ENCODE measurements at places on chromosomes 11 and 22.
A peak's percentile ranks its signal among the peaks of the same experiment; 100 is the strongest.

GRCh38 chr11:18493310-18493709, 33.4 kb downstream of the TSG101 start:
- DNase-seq: no peak

DNA sequence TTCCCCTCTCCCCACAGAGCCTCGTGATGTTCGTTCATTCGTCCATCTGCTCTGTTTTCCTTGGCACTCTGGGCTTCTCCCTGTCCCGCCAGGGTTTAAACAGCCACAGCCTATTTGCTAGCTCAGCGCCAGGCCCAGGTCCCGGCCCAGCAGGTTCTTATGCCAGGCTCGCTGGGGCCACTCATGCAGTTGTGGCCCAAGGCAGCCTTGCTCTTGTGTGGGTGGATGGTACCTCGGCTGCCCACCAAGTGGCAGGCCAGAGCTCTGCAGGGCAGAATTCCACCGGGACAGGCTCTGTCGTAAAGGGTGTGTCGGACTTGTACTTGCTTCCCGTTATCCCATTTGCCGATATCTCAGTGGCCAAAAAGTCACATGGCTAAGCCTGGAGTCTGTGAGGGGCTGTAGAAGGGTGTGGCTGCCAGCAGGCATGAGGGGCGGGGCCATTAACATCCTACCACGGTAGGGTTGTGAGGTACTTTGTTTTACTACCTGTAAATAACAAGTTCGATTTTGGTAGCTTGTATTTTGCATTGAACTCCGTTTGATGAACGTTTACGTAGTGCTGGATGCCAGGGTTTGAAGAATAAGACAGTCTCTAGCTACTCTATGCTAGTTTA, 7.9 kb downstream of the FAM118A start:
- no peak for DNase-seq

DNA sequence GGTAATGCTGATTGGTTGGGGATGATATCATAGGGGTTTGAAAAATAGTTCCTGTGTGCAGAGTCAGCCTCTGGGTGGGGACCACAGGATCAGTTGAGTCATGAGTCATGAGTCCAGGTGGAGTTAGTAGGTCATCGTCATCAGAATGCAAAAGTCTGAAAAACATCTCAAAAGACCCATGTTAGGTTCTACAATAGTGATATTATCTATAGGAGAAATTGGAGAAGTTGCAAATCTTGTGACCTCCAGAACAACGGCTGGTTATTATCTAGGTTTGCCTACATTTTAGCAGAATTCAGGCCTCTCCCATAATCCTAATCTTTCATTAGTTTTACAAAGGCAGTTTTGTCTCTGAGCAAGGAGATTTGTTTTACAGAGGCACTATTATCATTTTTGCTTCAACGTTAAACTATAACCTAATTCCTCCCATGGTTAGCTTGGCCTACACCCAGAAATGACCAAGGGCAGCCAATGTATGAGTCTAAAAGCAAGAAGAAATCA, 38.9 kb downstream of the MS4A2 start:
- no peak for DNase-seq

GRCh38 chr22:30607939-30608338, 965 bp downstream of the TCN2 start:
- no peak for DNase-seq

DNA sequence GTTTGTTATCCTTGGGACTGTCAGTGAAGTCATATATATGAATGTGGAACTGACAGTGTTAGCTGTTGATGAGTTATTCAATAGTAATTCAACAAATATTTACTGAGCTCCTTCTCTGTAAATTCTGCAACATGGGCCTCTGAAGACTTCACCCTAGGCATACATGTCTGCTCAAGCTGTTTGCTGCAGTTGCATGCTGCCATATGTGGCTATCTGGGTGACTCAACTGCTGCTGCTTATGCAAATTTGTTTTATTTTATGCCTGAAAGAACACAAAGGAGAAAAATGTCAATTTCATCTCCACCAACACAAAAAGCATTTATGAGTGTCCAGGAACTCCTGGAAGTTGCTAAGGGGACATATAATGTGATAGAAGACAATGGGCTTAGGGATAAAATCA, 417.6 kb downstream of the AASDHPPT start:
- no peak for DNase-seq

- no peak for DNase-seq
Measured at GRCh38 chr11:117513666-117514065, 186.0 kb downstream of the CEP164 start.

DNA sequence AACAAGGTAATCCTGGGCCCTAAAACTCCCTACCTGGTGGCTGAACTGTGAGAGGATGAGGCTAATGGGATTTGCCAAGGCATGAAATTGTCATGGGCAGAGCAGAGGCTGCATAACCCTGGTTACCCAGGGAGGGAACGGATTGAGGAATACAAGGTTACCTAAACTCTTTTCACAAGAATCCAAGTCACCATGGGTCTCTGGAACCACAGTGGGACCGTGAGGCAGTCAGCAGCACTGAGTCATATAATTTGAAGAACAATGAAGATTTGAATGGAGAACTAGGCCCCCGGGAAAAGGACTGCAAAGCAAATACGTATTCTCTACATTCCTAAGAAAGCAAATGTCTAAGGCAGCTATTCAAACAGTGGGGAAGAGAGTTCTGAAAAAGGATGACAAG, 19.8 kb downstream of the CAT start:
- no peak for DNase-seq

- no peak for DNase-seq
Measured at GRCh38 chr11:67642173-67643120, 2.9 kb upstream of the TBX10 start.

DNA sequence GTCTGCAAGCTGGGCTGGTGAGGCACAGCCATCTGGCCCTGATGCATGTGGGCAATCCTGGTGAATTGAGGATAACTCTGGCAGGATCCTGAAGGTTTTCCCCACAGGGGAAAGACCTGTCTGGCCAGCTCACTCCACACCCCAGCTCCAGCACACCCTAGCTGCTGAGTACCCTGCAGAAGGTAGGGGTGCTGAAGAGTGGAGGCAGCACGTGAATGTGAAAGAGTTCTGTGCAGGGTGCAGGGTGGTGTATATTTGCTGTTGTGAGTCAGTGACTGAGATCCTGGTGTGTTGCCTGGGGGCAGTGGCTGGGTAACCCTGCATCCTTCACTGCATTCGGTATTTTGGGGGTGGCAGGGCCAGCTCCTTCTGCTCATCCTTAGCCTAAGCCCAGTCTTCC, 22.4 kb downstream of the DGAT2 start:
- no peak for DNase-seq

- no peak for DNase-seq
Measured at GRCh38 chr11:113176599-113177360, 137.6 kb upstream of the TTC12 start.

DNA sequence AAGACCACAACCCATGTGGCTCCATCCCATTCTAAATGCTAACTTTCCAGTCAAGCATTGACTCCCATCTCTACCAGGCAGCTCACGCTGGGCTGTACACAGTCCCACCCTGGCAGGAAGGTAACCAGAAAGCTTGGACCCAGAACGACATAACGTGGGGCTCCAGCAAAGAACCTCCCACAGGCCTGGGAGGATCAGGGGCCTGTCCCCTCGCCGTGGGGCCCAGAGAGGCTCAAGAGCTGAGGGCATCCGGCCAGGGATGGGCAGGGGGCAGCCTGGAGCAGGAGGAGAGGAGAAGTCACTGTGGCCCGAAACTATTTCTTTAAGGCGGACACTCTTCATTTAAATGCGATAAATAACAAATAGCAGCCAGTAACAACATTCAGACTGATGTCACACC, 169.9 kb downstream of the SHANK2 start:
- DNase-seq: no peak

- peak; percentile 78 for DNase-seq
Measured at GRCh38 chr22:23857606-23858483, at the start of gene SLC2A11. Gene SLC2A11 (plus strand): TSS chr22:23857875. CDS start chr22:23858000, 125 bp downstream.

DNA sequence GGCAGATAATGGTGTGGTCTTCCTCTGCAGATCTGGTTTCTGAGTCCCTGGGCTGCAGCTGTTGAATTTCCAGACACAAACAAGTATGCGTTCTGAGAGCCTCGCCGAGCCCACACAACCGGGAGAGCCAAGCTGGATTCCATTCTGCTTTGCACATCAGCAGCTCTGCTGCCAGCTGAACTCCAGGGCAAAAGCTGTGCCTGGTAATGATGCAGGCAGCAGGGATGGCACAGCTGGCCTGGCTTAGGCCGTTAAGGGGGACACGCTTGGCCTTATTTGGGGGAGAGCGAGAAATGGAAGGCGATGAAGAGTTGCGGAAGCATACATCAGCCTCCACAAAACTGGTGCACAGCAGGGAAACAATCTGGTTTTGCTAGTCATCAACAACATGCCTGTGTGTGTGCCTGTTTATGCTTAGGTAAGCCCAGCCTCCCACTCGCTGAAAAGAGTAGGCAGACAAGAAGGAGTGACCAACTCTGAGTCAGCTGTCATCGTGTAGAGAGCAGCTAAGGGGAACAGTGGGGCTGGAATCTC, 25.1 kb downstream of the ADAMTS8 start:
- DNase-seq: no peak

- no peak for DNase-seq
Measured at GRCh38 chr22:19757985-19758895, 2.3 kb upstream of the TBX1 start.

GRCh38 chr11:99422581-99423427, 402.1 kb downstream of the CNTN5 start:
- no peak for DNase-seq
